Thyroid gland (tissue), 4 donors: ENCODE measurements at places on chromosomes 4 and X.
A peak's percentile ranks its signal among the peaks of the same experiment; 100 is the strongest.

DNA sequence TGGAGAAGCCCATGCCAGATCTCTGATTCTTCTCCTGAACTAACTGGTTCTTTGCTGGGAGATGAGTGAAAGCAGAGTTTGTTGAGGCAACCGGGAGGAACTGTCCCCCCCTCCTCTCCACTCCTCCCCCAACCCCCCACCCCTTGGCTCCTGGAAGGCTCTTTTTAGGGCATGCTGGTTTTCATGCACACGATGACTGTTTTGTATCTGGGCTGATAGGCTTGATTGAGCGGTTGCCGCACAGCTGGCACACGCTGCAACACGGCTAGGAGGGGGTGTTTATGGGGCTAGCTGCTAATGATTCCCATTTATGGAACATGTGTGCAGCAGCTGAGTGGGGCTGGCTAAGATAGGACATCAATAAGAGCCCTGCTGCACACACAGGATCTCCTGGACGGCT lies 137.2 kb downstream of the SMIM20 start:
- no peak for DNase-seq

GRCh38 chrX:118867251-118867650 lies 43.6 kb downstream of the ZCCHC12 start:
- DNase-seq = no peak

DNA sequence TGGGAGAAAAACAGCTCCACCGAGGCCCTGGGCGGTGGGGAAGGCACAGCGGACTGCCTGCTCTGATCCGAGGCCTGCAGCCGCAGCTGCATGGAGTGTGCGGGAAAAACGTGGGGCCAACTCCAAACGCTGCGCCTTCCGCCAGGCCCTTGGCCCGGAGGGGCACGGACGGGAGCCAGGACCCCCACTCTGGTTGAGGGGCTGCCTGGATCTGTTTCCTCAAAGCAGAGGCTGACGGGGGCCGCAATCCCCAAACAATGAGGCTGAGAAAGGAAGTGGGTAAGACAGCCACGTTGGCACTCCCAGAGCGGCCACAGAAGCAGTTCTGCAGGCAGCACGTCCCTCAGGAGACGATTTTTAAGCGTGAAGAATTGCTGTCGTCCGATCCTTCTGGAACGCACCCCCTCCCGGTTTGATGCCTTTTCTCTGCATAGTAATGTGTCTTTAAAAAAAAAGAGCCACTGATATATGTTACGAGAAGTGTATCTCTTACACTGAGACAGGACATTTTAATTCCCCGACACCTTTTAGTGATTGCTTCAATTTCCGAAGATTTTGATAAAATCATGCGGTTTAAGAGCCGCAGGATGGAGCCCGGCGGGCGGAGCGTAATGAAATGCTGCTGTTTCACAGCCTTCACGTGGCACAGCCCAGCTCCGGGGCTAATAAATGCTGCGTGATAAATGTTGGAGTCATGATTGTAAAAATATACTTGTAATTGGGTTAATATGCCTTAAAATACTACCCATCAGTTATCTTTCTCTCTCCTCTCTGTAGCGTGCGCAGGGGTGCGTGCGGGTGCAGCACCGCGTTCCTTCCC lies 85.7 kb downstream of the FAM53A start:
- no peak for DNase-seq

DNA sequence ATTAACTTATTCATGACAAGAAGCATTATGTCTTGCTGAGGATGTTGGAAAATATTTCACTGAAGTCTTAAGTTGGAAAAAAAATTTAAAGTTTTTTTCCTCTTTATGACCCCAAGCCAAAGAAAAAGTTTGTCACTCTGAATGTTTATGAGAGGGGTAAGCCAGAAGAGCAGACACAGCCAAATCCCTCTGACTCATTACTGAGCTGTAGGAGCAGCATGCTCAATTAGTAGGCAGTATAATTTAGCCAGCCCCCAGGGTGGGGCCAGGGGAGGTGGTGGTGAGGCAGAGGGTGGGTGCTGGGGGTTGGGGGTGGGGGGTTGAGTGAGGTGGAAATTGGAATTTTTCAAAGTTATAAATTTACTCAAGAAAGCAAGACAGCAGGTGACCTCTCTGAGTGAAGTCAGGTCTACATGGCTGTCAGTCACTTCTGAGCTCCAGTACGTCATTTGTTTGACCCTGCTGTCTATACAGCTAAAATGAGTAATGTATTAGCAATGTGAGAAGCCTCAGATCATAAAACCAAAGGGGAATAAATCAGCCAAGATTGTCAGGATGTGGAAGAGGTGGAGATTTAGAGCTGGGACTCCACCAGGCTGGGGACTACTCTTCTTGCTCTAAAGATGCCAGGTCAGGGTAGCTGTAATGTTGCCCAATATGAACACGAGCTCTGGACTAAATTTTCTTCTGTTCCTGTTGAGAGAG lies 98.8 kb upstream of the NDP start:
- DNase-seq = no peak

DNA sequence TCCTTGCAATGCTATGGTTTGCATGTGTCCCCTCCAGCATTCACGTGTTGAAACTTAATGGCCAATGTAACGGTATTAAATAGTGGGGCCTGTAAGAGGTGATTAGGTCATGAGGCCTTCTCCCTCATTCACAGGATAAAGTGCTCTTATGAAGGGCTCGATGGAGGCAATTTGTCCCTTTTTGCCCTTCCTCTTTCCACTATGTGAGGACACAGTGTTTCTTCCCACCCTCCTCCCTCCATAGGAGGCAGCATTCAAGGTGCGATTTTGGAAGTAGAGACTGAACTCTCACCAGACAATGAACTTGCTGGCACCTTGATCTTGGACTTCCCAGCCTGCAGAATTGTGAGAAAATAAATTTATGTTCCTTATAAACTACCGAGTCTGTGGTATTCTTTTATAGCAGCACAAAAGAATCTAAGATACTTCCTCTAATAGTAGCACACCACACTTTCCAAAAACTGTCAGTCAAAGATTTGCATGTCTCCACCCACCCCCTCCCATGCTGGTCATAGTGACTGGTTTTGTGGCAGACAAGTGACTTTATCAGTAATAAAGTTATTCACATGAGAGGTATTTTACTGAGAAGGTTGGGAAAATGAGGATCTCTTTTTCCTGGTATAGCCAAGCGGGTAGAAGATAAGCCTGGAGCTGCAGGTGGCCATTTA lies 113.5 kb upstream of the TTC29 start:
- no peak for DNase-seq

GRCh38 chr4:71558248-71558647 lies 219.4 kb downstream of the SLC4A4 start:
- no peak for DNase-seq

- DNase-seq = no peak
Measured at GRCh38 chrX:155108427-155108826, 37.1 kb downstream of the BRCC3 start.

- DNase-seq = no peak
Measured at GRCh38 chr4:6242271-6243029, 27.2 kb upstream of the WFS1 start.

- DNase-seq = no peak
Measured at GRCh38 chr4:173909294-173909693, 374.2 kb downstream of the FBXO8 start.

DNA sequence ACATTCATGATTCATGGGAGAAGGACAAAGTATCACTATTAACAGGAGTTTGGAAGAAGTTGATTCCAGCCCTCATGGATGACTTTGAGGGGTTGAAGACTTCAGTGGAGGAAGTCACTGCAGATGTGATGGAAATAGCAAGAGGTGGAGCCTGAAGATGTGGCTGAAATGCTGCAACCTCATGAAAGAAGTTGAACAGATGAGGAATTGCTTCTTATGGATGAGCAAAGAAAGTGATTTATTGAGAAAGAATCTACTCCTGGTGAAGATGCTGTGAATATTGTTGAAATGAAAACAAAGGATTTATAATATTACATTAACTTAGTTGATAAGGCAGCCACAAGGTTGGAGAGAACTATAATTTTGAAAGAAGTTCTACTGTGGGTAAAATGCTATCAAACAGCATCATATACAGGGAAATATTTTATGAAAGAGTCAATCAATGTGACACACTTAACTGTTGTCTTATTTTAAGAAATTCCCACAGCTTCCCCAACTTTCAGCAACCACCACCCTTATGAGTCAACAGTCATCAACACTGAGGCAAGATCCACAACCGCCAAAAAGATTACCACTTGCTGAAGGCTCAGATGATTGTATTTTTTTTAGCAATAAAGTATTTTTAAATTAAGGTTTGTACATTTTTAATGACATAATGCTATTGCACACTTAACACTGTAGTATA lies 302.6 kb downstream of the CBLL2 start:
- no peak for DNase-seq

- DNase-seq = no peak
Measured at GRCh38 chr4:182421753-182422152, 178.6 kb downstream of the TENM3 start.

GRCh38 chrX:109773374-109773773 lies 40.3 kb upstream of the ACSL4 start:
- DNase-seq = no peak

- no peak for DNase-seq
Measured at GRCh38 chr4:144902614-144903013, 195.4 kb downstream of the ANAPC10 start.

DNA sequence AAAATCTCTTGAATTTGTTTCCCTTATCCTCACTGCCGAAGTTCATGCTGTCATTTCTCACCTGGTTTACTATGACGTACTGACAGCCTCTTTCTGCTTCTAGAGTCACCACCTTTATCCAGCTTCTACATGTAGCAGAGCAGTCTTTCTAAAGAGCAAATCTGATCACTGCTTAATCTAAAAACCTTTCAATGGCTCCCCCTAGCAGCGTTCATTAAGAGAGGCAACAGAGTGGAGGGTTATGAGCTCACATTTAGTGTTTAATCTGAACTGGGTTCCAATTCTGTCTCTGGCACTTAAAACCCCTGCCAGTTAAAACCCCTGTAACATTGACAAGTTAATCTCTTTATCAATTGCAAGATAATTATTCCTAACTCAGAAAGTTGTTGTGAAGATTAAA lies 4.4 kb downstream of the RBPJ start:
- DNase-seq = no peak

DNA sequence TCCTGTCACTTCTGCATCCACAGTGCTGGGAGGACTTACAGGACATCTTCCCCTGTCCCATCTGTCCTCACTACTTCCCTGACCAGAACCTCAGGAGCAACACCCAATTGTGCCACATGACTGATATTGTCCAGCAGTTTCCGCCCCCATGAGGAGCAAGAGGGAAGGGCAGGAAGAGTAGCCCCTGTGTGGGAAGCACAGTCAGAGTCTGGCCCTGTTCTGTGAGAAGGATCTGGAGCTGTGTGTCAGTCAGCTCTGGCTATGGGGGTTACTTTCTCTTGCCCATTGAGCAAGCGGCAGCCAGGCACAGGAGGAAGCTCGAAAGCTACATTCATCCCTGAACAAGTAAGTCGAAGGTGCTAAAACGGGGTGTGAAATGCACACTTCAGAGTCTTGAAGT lies 14.8 kb upstream of the TRIM60 start:
- no peak for DNase-seq

DNA sequence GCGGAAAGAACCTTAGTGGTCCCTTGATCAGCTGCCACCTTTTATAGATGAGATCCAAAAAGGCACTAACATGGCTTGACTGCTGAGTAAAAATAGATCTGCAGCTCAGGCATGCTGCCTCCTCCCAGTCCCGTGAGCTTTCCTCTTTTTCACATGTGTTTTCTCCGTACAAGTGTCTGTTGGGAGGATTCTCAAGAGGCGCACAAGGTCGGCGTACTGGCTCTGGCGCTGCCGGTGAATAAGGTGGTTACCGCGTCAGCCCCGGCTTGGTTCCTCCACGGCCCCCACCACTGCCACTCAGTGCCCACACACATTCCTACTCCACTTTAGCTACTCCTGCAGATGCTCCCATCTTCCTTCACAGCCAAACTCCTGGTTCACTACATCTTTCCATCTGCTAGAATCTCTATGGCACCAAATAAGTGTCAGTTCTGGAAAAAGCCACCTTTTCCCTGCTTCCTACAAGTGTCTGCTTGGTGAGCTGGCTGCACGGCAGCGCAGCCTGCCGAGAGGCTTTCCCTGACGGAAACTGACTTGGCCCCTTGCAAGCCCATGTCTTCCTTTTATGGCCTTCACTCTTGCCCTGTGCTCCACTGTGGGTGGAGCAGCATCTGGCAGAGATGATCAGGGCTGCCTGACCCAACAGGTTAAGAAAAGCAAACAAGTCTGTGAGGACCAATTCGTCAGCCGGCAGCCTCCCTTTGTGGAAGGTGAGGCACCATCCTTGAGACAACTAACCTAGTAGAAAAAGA lies 99.8 kb downstream of the KLHL8 start:
- peak; percentile 77 for DNase-seq

GRCh38 chr4:1207603-1208265 lies 35.4 kb upstream of the SPON2 start:
- DNase-seq = peak; percentile 64

DNA sequence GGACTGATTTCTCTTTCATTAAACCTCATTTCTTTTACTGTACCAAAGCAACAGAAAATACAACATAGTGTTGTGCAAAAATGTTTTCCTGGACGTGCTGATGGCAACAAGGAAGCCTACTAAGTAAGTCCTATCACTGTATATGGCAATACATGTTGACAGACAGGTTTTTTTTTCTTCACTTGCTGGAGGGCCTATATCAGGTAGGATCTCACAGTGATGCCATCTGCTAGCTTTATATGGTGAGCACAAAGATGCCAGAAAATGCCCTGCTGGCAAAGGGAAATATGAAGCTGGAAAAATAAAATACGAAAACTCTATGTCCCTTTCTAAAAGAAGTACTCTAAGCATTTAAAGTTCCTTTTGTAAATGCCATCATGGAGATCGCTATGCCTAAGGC lies 119.0 kb upstream of the PDLIM3 start:
- no peak for DNase-seq

DNA sequence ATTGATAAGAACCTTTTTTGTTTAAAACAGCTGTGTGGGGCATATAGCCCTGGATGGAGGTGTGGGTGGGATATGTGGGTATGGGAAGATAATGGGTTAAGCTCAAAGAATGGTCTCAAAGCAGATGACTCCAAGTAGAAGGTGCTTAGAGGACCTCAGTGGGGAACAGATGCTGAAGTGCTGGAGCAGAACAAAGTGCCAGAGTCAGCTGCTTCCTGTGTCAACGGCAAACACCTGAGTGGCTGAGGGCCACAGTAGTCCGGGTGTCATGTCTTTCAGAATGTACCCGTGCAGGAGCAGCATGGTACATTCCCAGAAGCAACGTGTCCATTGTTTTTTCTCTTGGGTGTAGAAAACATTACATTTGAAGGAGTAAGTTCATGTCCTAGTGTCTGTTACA lies 210.6 kb downstream of the CCNG2 start:
- no peak for DNase-seq

DNA sequence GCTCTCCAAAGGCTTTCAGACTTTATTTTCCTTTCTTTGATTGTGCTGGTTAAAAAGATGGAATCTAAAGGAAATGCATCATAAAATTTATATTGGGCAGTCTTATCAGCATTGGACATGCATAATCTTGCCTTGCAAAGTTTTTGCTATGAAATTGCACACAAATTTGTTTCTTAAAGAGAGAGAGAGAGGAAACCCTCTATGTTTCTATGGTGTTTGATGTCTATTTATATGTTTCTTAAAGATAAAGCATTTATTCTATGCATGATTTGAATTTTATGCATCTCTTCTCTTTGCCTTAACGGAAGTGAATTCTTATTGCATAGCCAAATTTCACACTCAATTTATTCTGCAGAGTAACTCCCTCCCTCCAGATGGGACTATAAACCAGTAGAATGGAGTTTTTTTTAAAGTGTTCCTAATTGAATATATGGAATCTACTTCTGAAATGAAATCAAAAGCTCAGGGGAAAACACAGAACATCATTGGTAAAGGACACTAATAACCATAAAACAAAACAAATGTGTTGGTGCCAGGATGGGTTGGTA lies 83.5 kb upstream of the PPARGC1A start:
- DNase-seq = no peak

GRCh38 chr4:111296466-111296865 lies 673.6 kb upstream of the PITX2 start:
- DNase-seq = no peak
